Activated gamma-delta T cell treated with Interleukin-2 at 50 U/mL for 16 hours (primary cell): ENCODE measurements at places on chromosomes 1 and 21.

GRCh38 chr21:46060596-46061061, 37.3 kb upstream of the COL6A2 start:
- DNase-seq, result no peak

DNA sequence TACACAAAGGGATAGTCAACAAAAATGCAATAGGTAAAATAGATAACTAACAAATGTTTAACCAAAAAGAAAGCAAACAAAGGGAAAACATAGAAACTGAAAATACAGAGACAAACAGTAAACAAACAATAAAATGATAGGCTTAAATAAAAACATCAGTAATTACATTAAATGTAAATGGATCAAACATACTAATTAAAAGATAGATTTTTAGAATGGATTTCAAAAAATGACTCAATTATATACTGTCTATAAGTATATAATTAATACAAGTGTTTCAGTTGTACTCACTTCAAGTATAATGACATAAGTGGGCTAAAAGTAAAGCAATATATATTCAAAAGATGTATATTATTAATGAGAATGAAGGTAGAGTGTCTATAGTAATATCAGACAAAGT, 101.1 kb downstream of the MRPS6 start:
- no peak for DNase-seq

GRCh38 chr1:213585959-213586586, 401.7 kb upstream of the PROX1 start:
- no peak for DNase-seq

DNA sequence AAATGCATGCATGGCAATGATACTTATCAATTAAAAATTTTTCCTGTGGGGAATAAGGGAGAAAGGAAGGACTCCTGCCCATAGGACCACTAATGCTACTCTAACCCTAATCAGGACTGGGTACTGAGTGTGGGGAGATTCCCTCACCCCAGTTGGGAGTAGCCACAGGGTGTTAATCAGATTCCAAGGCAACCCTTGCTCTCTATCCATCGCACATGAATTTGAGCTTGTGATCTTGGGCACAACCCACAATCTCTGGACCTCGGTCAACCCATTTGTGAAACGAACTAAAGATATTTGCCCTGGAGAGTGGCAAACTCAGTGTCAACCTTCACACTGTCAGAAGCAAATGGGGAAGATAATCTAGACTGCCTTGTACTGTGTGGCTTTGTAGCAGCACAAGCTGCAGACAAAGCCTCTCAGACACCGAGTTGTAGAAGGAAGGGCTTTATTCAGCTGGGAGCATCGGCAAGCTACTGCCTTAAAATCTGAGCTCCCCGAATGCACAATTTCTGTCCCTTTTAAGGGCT, 69.5 kb downstream of the SERINC2 start:
- no peak for DNase-seq

- no peak for DNase-seq
Measured at GRCh38 chr1:228282329-228283042, 74.6 kb downstream of the OBSCN start.

DNA sequence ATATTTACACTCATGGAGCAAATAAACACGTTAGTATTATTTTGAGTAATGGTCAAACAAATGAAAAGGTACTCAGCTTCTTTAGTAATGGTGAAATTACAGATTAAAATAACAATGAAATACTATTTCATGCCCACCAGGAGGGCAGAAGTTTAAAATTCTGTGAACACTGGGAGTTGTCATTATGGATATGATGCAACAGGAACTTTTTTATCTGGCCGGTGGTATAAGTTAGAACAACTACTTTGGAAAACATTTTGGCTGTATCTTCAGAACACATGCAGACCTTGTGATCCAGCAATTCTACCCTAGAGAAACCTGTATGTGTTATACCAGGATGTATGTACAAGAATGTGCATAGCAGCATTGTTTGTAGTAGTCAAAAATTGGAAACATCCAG, 23.2 kb upstream of the PPP1R8 start:
- DNase-seq, result no peak

GRCh38 chr1:32924881-32925344, 23.7 kb upstream of the TMEM54 start:
- no peak for DNase-seq

DNA sequence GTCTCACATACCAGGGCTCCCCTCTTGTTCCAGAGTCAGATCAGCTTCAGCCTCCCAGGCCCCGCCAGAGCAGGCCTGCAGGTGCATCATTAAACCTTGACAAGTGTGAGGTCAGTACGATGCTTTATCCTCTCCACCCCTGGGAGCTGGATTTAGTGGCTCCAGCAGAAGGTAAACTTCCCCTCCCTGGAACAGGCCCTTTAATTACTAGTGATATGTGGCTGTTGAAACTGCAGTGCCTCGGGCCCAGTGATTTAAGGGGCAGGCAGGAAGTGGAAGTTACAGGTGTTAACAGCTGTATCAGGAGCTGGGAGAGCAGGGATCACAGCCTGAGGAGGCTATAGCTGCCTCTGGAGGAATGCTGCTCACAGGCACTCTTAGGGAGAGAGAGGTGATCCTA, 132.4 kb upstream of the KLHDC7A start:
- DNase-seq, result no peak
